Sigmoid colon (tissue), 7 donors: ENCODE measurements at places on chromosomes 3 and 15. TPM values are rescaled to one million over a fixed set of nuclear protein-coding genes. Genes with fewer than 3 reads are reported as not detected.

GRCh38 chr3:172277151-172277652, 171.1 kb downstream of the GHSR start:
- no peak overlapping the region for H3K27ac ChIP-seq
- H3K4me1 ChIP-seq = peaks cover 56% of the 10 kb centered on the region
- H3K27me3 ChIP-seq = no peaks in the 10 kb centered on the region
- H3K4me3 ChIP-seq = no peak overlapping the region

DNA sequence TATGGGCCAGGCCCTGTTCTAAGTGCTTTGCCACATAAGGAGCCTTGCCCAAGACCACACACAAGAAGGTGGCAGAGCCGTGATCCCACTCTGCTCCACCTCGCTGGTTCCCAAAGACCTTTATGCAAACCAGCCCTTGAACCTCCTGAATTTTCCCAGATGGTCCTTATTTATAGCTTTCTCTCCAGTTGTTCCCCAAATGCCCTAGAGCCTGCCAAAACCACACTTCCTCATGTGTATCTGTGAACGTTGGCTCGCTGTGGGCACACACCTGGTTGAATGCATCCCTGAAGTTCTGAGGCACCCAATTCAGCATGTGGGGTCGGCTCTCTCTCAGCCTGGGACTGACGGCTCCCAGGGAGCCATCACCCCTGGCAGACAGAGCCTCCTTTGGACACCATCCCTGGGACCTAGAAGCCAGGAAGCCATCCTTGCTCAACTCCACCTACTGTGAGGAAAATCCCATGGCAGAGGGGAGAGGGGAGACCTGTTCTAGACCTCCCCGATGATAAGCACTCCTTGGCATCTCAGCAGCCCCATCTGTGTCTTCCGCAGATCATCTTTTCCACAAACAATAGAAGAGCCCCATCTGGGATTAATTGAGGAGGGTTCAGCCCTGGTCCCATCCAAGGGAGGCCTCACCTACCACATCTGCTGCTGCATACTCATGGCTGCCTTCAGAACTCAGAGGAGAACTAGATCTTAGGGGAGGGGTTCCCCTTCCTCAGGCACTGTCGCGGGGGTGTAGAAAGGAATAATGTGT, 42.3 kb upstream of the LIMD1 start:
- H3K4me1 ChIP-seq = peaks cover 40% of the 10 kb centered on the region
- H3K27ac ChIP-seq = peak overlapping the region; percentile 24
- no peaks in the 10 kb centered on the region for H3K27me3 ChIP-seq
- no peak overlapping the region for H3K4me3 ChIP-seq
- no peaks in the 10 kb centered on the region for H3K36me3 ChIP-seq
- DNase-seq = peak; percentile 62

- H3K27ac ChIP-seq = no peak overlapping the region
- H3K4me1 ChIP-seq = no peaks in the 10 kb centered on the region
- no peaks in the 10 kb centered on the region for H3K27me3 ChIP-seq
Measured at GRCh38 chr3:170437696-170438407, 19.2 kb downstream of the CLDN11 start.

DNA sequence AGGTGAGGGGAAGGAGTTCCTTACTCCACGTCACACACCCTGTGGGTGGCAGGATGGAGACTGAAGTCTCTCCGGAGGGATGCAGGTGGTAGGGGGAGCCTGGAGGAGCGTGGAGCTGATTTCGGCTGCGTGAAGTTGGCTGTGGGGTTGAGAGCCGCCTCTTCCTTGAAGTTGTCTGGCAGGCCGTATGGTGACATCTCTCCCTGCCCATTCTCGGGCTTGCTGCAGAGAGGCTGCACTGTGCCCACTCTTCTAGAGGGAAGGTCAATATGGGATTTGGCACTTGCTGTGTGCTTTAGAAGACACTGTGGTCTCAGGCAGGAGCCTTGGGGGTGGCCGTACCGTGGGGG, 13.4 kb upstream of the FBLN2 start:
- no peaks in the 10 kb centered on the region for H3K4me1 ChIP-seq
- DNase-seq = no peak
- no peak overlapping the region for H3K4me3 ChIP-seq
- H3K27me3 ChIP-seq = no peaks in the 10 kb centered on the region
- no peak overlapping the region for H3K27ac ChIP-seq
- H3K36me3 ChIP-seq = no peaks in the 10 kb centered on the region

GABRR3 gene
- total RNA-seq = not detected

ROPN1 gene
- not detected for total RNA-seq
